T-helper 2 cell (primary cell): ENCODE measurements at places on chromosomes 1 and 21.
A peak's percentile ranks its signal among the peaks of the same experiment; 100 is the strongest.

GRCh38 chr1:79887059-79887458 is 880.5 kb upstream of the ADGRL4 start:
- no peak for DNase-seq

GRCh38 chr1:87972811-87973210 is 644.1 kb downstream of the LMO4 start:
- no peak for DNase-seq

DNA sequence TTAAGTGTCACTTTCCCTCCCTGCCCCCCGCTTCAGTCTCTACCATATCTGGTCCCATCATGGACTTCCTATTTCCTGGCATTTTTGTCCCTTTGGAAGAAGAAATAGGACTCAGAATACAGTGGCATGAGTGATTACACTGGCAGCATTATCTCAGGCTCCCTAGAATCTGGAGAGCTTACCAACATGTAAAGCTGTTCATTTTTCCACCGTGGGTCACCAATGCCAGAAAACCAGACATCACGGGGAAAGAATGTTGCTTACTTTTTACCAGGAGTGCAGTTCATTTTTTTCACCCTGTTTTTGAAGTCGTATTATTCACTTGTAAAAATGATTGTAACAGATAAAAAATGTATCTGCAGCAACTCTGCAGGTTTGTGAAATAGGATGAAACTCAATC is 44.8 kb downstream of the BACH1 start:
- no peak for DNase-seq

GRCh38 chr1:11729498-11730428 is 6.2 kb upstream of the AGTRAP start:
- no peak for DNase-seq

GRCh38 chr1:46512135-46512791 is 22.6 kb downstream of the DMBX1 start:
- DNase-seq: no peak

DNA sequence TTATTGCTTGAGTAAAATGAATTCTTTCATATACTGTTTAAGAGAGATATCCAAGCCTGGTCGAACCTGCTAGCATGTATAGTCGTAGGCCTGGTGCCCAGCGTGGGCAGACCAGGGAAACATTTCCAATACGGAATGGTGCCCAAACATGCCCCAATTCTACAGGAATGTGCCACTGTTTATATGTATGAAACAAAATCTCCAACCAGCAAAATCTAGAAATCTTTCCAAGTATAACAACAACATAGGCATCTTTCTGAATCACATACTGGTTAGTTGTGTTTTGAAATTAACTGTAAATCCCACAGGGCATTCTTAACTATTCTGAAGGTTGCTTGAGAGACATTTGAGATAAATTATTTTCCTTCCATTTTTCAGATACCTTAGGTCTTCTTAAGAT is 17.0 kb upstream of the ABCD3 start:
- DNase-seq: no peak

GRCh38 chr1:8845104-8846097 is 28.0 kb upstream of the RERE start:
- DNase-seq: no peak

GRCh38 chr1:101451888-101452287 is 215.1 kb downstream of the S1PR1 start:
- DNase-seq: peak; percentile 74

- DNase-seq: no peak
Observed at GRCh38 chr1:198185759-198186158, 29.0 kb downstream of the NEK7 start.

DNA sequence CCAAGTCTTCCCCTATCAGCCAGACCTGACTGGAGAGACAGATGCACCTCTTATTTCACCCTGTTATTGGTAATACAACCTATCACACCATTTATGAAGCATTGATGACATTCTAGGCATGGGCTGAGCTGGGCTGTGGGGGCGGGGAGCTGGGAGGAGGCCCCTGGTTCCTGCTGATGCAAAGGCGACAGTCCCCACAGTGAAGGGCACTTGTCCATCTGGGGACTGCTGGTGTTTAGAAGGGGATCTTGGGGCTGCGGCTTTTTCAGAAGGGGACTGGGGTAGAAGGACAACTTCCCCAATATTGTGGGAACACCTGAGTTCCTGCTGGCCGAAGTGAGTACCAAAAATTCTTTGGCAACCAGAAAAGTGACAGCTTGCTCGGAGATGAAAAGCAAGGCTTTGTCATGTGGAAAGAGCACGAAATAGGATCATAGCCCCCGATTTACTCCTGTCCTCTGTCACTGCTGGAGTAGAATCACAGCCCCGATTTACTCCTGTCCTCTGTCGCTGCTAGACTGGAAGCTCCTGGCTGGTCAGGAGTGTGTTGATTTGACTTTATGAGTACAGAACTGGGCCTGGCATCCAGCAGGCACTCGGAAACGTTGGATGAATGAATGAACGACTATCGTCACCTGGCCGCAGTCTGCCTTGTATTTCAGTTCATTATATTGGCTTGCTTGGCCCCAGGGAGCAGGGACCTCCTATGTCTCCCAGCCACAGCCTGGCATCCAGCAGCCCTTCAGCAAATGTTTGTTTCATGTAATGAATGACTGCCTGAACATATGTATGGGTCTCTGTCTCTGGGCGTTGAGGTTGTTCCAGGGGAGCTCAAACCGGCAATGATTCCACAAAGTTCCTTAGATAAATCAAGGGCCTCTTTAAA is 16.5 kb upstream of the ETV3L start:
- DNase-seq: no peak

- no peak for DNase-seq
Observed at GRCh38 chr21:41548781-41549180, 40.8 kb upstream of the TMPRSS2 start.
